Thoracic aorta (tissue), 2 donors: ENCODE measurements at places on chromosomes 1 and 21. TPM values are rescaled to one million over a fixed set of nuclear protein-coding genes. Genes with fewer than 3 reads are reported as not detected.
A peak's percentile ranks its signal among the peaks of the same experiment; 100 is the strongest.

DNA sequence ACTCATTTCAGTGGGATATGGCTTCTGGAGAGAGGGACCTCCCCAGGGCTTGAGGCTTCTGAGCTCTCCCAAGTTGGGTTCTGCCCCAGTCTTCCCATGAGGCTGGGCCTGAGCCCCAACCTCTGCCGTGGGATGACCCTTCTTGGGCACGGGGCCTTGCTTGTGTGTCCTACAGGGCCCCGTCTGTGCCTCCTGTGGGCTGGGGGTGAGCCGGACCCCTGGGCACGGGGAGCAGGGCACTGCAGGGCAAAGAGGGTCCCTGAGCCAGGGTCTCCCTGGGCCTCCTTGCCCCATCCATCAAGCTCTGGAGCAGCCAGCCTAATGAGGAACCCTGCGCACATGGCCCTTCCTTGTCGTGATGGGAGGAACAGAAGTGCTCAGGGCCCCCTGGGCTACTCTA, 5.2 kb upstream of the SMYD3 start:
- no peak for DNase-seq

DNA sequence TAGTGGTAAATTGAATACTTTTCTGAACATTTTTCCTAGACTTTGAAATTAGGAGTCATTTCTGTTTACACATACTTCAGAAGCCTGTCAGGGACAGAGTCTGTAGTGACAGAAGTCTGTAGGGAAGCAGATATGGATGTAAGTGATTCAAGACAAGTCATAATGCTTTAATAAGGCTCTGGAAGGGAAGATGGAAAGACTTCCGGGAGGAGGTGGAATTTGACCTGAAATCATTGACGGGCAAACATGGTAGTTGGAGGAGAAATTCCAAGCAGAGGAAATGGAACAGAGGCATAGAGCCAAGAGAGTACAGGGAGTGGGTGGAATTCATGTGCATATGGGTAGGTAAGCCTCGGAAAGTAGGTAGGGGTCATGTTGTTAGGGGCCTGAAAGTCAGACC, 22.5 kb downstream of the CAMTA1 start:
- DNase-seq = no peak

DNA sequence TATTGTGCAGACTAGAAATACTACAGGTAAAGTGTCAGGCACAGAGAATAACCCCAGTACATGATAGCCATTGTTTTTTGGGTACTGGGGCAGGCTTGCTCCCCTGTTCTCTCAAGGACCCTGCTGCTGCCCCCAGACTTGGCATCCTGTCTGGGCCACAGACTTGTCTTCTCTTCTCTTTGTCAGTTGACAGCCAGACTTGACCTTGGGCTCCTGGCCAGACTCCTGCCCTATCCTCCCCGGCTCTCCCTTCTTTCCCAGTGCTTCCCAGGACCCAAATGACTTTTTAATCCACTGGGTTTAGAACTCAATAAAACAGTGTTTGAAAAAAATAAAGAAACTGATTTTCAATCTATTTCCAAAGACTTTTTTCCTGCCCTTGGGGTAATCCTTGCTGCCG, 43.2 kb downstream of the ZSCAN20 start:
- no peak for DNase-seq

- DNase-seq = no peak
Measured at GRCh38 chr1:2151911-2152310, 42.7 kb downstream of the FAAP20 start.

DNA sequence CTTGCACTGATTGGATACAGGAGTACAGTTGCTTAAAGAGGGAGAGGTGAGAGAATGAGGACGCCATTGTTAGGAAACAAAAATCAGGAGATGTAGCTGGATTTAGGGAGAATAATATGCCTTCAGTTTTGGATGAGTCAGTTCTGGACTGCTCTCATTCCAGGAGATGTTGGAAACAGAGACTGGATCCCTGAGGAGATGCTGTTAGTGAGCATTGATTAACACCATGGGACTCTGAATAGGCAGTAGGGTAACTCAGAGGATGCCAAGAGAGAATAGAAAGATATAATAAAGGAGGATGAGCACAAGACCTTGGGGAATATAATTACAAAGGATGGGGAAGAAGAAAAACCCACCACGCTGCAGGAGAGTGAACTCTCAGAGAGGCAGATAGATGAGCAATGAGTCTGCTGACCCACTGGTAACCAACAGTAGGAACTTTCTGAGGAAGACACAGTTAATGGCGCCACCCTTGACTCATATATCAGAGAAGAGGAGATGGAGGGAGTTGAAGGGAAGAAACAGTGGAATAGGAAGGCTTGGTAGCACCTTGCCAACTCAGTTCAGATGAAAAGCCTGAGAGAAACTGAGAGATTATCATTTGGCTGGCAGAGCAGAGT, 10.5 kb downstream of the KCNJ15 start:
- DNase-seq = no peak

DNA sequence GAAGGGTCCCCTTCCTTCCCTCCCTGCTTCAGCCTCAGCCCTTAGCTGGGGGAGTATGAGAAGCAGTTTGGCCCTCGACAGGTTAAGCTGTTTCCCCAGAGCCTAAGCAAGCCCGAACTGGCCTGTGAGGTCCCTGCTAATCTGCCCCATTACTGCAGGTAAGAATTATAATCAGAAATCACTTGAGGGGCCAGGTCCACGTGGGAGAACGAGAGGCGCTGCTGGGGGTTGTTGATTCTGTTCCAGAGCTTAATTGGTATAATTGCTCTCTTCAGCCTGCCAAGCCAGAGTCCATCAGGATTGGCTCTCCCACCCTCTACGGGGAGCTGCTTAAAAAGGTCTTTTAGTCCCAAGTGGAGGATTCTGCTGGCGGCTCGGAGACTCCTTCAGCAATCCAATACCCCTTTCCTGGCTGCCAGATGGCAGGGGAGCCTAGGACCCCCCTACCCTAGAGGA, 70.8 kb downstream of the UBE2T start:
- DNase-seq = no peak

DNA sequence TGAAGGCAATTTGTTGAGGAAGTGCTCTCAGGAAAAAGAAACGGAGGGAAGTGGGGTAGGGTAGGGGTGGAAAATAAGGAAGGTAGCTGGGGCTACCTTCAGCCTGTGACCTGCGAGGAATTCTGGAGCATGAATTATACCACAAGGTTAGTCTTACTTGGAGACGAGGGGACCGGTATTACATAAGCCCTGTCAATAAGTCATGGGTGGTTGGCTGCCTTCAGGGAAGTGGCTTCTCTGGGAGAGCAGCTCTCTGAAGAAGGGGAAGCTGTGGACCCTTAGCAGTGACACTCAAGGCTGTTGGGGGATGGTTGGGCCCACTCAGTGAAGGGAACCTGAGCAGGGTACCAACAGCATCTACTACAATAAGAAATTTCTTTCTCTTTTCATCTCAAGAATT, 111.3 kb downstream of the TNFSF18 start:
- no peak for DNase-seq

DNA sequence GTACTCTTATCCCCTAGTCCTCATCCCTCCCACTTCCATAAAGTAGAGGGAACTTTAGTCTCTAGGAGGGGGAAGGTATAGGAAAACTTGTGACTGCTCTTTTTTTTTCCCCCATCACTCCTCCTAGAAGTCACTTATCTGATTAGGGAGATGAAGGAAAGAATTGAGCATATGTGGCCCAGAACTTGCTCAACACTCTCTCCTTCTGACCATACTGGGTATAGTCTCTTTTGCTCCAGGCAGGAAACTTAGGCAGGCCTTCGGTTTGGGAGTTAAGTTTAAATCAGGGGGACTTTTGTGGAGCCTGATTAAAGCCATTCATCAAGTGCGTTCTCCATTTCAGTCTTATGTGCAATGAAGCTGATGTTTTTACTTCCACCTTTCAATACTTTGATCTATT, 5.8 kb downstream of the UBE2U start:
- no peak for DNase-seq

- DNase-seq = no peak
Measured at GRCh38 chr1:58765006-58765405, 18.8 kb downstream of the JUN start.

- peak; percentile 23 for DNase-seq
Measured at GRCh38 chr1:226939438-226940028, 561 bp upstream of the COQ8A start.

- DNase-seq = no peak
Measured at GRCh38 chr21:31554511-31555022, 104.9 kb upstream of the SOD1 start.

DNA sequence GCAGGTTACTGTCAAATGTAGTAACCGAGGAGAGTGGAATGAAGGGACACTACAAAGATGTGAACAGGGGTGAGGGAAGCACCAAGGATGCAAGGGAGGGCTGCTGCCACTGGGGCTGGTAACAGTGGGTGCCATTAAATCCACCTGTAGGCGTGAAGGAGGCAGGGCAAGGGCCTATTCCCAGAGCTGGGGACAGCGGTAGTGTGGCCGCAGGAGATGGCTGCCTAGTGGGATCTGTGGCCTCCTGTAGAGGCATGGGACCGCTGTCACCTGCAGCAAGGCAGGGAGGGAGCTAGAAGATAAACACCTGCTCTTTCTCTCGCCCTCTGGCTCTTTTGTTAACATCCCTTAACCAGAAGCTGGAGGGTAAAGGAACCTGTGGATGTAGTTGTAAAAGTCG, 80.5 kb upstream of the CNIH3 start:
- DNase-seq = no peak

DNA sequence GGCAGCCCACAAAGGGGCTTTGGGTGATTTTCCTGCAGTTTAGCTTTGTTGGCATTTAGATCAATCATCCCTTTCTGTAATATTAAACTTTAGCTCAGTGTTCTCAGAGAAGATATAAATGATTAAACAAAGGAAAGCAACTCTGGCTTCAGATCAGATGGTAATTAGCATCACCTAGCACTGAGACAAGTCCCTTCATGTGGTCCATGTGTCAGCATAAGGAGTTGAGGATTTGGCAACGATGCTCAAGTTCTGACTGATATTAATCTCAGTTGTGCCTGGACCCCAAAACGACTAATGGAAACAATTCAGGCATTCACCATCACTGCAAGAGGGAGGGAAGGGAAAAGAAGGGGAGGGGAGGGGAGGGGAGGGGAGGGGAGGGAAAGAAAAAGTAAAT, 60.4 kb downstream of the SEC16B start:
- no peak for DNase-seq

GRCh38 chr1:117656202-117656641, 50.4 kb downstream of the TENT5C start:
- DNase-seq = no peak

DNA sequence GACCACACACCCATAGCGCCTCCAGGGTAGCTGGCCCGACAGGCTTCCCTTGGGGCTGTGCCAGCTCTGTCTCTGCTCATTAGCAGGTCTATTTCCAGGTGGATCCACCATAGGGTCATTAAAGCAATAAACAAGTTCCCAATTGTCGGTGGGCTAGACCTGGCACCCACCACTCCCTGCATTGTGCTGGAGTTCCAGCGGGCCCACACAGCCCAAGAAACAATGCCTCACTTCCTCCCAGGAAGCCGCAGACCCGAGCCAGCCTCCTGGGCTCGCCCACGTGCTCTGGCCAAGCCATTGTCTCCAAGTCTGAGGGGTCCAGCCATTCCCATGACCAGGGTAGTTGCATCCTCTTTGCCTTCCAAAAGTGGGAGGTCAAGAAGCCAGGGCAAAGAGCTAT, 27.5 kb upstream of the SOX13 start:
- no peak for DNase-seq

DNA sequence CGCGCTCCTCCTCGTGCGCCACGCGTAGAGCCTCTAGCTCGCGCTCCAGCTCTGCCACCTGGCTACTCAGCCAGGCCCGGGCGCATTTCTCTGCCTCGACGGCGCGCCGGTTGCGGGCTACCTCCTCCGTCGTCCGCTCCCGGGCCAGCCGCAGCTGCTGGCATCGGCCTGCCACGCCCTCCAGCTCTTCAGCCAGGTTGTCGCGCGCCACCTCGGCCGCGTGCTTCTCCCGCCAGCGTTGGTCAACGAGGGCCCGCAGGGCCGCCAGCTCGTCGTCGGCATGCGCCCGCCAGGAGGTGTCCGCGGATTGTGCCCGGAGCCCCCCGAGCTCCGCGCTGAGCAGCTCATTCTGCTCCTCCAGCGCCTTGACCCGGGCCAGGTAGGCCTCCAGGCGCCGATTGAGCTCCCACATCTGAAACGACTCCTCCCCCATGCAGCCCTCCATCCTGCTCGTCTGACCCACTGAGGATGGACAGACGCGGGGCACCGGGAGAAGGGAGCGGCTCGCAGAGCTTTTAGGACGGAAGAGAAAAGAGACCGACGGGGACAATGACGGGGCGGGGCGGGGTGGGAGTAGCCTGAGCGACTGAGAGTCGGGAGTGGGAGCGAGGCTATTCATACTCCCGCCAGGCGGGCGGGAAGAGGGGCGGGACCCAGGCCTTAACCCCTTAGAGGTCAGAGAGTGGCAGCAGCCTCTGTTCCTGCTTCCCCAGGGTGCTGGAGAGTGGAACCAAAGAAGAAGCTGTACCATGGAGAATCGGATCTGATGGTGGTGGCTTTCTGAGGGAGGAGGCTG, at the start of gene NES:
Gene NES (minus strand): TSS at position 588 of the 796 bp plus-strand sequence. CDS start 143 bp downstream, at position 445.
- no peak for DNase-seq

- no peak for DNase-seq
Measured at GRCh38 chr1:240941701-240942370, 329.9 kb upstream of the GREM2 start.

DNA sequence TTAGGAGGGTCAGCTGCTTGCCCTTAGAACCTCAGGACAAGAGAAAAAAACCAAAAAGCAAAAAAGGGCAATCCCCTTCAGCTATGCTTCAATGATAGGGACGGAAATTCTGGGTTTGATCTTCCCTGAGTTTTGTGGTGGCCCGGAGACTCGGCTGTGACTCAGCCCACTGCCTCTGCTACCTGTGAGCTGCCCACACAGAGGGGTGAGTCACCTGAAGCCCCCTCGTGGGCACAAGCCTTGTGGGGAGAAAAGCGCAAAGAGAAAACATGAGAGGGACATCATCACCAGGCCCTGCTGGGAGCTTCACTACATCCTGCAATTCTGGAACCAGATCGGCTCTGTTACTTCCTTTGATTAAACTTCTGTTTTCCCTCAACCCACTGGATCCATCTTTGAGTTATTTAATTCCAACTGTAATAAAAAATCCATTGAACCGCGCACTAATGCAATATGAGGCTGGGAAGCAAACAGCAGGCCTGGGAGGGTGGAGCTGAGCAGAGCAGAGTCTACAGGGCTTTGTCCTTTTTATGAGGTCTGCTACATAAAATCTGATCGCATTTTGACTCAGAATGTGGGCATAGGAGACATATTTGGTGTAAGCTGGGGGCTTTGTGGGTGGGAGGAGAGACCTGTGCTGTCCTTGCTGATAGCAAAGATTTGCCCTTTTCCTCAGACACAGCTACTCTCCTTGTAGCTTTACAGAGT, 58.7 kb upstream of the STUM start:
- no peak for DNase-seq

CACNA1S gene
- not detected for total RNA-seq

NBPF10 gene
- 4.2 TPM for total RNA-seq

KIF17 gene
- total RNA-seq = 0.68 TPM

AVPR1B gene
- not detected for total RNA-seq

NGF gene
- 21.8 TPM for total RNA-seq

HRNR gene
- not detected for total RNA-seq

ATP6V1G3 gene
- not detected for total RNA-seq

HES2 gene
- total RNA-seq = not detected

LAMC1 gene
- 362 TPM for total RNA-seq

S100A3 gene
- total RNA-seq = 3.1 TPM
